ENCODE measurements at places on chromosomes 12 and 14.
A peak's percentile ranks its signal among the peaks of the same experiment; 100 is the strongest.

DNA sequence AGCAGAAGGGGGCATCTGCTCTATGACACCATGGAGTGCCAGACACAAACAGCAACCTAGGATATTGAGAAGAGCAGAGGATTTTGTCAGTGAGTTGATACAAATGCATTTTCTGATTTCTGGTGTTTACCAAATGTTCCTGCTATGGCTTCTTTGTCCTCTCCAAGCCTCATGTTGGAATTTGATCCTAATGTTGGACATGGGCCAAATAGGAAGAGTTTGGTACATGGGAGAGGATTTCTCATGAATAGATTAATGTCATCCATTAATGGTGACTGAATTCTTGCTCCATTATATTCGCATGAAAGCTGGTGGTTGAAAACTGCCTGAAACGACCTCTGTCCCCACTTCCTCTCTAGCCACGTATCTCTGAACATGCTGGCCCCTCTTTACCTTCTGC, 1002.2 kb upstream of the FLRT2 start:
- no peak for DNase-seq

DNA sequence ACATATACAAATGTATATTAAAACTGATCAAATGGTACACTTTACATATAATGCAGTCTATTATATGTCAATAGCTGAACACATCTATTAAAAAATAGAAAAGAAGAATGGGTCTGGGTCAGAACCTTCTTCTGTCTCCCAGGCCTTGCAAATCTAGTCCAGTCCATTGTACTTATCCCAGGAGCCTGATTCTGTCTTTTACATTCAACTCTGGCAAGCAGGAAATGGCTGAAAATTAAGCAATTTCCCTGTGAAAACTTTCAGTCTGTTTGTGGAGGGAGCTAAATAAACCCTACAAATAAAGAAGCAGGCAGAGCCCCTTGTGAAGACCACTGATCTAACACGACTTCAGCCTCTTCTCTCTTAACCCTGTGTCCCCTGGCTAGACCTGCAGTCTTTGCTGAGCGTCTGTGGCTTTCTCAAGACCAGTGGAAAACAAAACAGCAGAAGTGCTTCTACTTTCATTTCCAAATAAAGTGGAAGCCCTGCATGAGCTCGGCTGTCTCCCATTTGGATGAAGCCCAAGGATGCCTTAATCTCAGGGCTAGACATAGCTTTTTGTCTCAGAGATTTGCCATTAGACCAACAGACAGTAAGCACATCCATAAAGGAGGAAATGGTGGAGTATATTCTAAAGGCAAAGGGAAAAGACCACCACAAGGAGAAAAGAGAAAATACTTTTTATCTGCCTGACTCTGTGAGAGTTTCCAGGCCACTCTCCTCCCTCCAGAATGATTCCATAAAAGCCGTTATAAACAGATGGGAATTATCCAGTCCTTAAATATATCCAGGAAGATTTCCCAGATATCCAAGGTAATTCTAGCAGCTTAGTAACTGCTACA, 48.2 kb downstream of the CRACR2A start:
- DNase-seq, result no peak

GRCh38 chr14:92601131-92601710, 87.6 kb downstream of the RIN3 start:
- DNase-seq, result no peak

DNA sequence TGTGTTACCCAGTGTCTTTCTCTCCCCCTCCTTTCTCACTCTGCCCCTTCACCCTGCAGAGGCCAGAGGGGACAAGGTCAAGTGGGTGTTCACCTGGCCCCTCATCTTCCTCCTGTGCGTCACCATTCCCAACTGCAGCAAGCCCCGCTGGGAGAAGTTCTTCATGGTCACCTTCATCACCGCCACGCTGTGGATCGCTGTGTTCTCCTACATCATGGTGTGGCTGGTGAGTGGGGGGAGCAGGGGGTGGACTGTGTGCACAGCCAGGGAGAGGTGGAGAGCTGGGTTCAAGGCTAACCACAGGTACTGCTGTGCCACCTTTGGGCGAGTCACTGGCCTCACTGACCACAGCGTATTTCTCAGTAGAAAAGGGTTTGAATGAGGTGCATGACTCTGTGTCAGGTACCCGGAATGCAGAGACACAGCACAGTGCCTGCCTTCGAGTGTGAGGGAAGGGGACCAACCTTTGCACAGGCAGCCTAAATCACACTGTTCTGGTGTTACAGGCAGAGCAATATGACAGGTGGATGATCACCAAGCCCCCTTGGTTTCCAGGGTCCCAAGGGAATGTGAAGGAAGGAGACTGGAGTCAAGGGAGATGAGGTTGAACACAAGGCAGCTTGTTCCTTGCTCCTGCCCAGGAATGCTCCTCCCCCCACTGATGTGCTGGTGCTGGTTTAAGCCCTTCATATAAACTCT, 30.8 kb upstream of the RIN3 start:
- DNase-seq, result no peak

GRCh38 chr12:450438-450837, 9.3 kb upstream of the B4GALNT3 start:
- no peak for DNase-seq

GRCh38 chr12:132244724-132245295, 84.6 kb downstream of the GALNT9 start:
- no peak for DNase-seq

DNA sequence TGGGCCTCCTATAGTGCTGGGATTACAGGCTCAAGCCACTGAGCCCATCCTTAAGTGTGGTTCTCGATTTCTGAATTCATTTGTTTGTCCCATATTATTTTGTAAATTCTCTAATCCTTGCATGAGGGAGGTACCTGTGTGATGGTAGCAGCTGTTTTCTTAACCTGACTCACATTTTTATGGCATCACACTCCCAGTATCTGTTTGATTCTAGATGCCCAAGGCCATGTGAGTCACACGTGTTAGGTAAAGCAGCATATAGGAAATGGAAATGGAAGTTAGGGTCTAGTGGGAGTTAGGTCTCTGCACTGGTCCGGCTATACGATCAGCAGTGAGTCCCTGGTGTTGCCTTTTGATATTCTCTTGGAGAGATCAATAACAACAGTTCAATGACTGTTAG, 198.1 kb downstream of the ERC1 start:
- DNase-seq, result no peak

GRCh38 chr12:96434107-96434506, 33.9 kb upstream of the CDK17 start:
- peak; percentile 85 for DNase-seq

GRCh38 chr12:19739195-19739776, 300.0 kb downstream of the AEBP2 start:
- DNase-seq, result no peak

- DNase-seq, result no peak
Observed at GRCh38 chr14:100644383-100644782, 57.2 kb upstream of the BEGAIN start.

- no peak for DNase-seq
Observed at GRCh38 chr12:98243190-98243589, 272.2 kb upstream of the TMPO start.

DNA sequence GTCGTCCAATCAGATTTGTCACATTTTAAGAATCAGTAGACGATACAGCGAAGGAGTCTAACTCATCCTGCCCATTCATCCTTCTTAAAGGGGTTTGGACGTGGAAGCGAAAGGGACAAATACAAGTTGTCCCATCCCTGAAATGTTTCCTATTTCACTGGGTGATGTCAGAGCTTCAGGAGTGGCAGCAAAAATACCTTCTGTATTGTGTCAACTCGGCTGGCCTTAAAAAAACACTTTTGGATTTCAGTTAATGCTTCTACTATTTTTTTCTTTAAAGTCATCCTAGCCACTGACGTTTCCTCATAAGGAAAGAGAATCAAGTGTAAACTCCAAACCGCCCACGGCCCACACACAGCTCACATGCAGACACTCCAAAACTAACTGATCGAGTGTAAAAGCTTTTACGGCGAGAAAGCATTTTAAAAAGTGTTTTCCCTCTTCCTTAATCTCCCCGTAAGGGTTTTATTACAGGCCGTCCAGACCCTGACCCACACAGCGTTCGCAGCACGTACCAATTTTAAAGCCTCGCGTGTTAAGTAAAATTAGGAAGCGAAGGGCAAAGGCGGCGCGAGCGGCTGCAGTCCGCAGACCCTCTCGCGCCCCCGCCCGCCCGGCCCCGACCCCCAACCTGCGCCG, 593 bp downstream of the CFL2 start:
- no peak for DNase-seq

- no peak for DNase-seq
Observed at GRCh38 chr14:40123816-40124215, 691.6 kb upstream of the FBXO33 start.

- DNase-seq, result no peak
Observed at GRCh38 chr12:108744021-108744897, 12.9 kb upstream of the CORO1C start.

GRCh38 chr14:105476097-105476830, 1.6 kb downstream of the CRIP2 start:
- no peak for DNase-seq

Data from CD4-positive, alpha-beta T cell treated with Interleukin-6 at 100 ng/mL for 8 hours (primary cell).